ENCODE measurements at places on chromosomes 5 and 9.
A peak's percentile ranks its signal among the peaks of the same experiment; 100 is the strongest.

DNA sequence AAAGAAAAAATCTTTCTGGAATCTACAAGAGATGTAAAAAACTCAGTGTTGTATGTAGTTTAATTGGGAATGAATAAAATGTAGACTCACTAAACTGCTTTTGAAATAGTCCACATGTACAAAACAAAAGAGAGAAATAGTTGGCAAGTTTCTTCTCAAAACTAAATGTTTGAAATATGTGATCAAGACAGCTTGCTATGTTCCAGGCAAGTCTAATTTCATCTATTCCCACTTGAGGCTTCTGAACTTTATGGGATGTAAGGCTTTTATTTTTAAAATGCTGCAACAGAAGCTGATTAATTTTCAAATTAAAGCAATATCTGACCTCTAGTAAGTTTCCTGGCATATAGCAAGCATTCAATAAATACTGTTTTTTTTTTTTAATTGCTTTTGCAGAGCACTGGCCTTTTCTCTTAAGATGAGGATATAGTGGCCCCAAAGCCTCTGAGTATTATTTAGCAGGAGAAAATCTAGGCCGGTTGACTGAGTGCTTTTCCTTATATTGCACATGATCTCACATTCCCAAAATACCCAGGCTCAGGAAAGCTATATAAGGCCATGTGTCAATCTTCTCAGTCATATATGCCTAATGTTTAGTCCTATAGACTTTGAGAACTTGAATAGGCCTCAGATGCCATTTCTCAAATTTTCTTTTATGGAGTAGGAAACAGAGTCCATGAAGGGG lies 183.2 kb downstream of the NTRK2 start:
- peak; percentile 35 for DNase-seq

DNA sequence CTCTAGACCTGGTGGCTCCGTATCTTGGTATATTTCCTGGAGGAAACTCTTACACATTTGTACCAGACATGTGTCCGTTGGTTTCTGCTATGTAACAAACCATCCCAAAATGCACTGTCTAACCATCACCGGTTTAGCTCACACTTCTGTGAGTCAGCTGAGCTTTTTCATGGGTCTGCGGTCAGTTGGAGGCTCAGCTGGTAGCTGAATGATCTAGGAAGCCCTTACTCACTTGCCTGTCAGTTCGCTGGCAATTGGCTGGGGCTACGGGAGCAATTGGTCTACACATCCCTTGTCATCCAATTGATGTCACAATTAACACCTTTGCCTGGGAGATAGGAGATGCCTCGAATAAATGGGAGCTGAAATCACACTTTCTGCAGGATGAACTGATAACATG lies 11.6 kb upstream of the WHRN start:
- peak; percentile 32 for DNase-seq

DNA sequence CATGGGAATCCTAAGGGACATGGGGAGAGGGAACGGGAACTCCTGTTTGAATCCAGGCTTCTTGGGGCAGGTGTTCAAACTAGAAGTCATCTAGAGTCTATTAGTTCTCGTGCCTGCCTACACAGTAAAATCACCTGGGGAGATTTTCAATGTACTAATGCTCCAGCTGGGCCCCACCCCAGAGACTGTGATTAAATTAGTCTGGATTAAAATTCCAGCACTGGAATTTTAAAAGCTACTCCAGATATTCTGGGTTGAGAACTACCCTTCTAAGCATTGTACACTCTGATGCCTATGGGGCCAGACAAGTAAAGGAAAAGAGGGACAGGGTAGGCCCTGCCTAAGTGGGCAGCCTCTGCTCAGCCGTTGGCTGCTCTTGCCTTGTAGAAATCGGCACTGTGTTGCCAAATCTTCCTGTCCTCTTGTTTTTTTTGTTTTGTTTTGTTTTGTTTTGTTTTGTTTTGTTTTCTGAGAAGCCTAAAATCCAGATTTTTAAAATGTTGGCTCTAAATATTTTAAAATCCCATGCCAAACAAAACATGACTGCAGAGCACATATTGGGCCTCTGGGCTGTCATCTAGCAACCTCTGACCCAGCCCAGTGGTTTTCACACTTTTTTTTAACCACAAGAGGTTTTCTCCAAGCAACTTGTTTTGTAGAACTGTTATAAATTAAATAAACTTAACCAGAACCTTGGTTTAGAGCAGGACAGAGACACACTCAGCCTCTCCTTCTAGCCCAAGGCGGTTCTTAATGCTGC lies 29.0 kb downstream of the ADRB2 start:
- DNase-seq = no peak

DNA sequence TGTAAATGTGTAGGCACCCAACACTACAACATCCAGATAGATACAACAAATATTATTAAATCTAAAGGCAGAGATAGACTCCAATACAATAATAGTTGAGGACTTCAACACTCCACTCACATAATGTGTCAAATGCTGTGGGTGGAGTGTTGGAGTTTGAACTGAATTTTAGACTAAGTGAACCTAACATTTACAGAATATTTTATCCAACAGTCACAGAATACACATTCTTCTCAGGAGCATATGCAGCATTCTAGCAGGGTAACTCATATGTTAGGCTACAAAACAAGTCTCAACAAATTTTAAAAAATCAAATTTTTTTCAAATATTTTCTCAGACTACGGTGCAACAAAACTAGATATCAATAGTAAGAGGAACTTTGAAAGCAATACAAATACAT lies 648.7 kb upstream of the CDH18 start:
- DNase-seq = peak; percentile 27

DNA sequence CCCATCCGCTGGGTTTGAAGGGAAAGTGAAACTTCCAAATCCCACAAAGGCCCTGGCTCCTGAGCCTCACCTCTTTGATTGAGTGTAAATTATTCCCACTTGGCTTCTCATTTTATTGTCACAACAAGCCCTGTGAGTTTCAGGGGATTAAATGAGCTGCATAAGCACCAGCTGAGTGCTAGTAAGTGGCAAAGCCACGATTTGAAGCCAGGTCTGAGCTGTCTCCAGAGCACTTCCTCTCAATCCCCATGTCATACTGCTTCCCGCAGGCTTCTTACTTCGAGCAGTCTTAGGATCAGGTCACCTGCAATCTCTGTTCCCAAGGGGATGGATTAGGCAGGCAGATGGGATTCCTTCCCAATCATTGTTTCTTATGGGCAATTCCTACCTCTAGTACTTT lies 18.0 kb downstream of the RPS14 start:
- no peak for DNase-seq

- peak; percentile 92 for DNase-seq
Observed at GRCh38 chr9:129225815-129226214, 47.8 kb upstream of the IER5L start.

- DNase-seq = no peak
Observed at GRCh38 chr9:124014956-124015660, 3.5 kb downstream of the LHX2 start.

DNA sequence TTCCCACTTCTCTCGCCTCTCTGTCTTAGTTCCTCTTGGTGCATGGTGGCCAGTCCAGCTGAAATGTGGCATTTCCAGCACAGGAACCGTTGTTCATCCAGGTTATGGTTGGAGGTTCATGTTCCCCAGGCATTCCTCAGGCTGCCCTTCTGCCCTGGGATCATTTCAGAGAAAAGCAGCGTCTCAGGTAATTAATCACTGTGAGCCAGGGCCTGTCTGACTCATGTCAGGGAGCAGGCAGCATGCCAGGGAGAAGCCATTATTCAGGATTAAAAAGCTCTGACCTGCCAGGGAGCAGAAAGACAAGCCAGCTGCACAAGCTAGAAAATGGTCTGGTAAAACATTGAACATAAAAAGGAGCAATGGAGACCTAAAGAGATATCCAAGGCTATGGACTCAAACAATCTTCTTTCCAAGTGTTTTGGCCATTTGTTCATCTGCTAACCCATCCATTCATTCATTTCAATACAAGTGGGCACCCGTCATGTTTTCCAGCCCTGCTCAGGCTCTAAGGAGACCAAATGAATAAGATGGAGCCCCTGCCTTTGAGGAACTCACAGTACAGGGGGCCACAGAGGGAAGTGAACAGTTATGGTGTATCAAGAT lies 241.4 kb downstream of the DRD1 start:
- no peak for DNase-seq

- no peak for DNase-seq
Observed at GRCh38 chr5:18778225-18778624, 1144.0 kb downstream of the TAF11L14 start.

DNA sequence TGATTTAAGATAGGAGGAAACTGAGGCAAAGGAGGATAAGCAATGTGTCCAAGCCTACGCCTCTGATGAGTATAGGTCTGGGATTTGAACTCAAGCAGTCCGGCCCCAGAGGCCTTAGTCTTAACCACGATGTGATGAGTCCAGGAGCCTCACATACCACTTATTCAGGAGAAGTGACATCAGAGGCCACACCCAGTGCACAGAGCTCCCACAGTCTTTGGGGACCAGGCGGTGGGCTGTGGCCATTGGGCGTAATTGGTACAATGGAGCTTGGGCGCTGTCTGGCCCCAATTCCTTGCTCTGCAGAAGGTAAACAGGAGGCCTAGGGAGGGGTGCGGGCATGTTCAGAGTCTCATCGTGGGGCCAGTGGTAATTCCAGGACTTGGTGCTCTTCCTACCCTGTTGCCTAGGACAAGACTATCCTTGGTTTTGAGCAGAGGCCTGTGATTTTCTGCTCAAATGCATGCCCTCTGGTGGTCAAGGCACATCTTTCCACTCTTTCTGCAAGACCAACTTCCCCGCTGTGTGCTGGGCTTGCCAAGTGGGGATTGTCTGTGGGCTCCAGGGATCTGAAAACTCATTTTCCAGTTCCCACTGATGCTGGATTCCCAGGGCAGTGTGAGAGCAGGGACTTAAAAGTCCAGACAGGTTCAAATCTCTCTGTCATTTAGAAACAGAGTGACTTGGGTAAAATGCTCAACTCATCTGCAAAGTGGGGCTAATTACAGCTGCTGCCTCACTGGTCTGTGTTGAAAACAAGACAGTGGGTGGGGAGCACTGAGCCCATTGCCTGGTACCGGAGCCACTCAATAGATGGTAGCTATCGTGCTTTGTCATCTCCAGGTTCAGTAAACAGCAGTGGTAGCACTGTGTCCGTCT lies 15.8 kb downstream of the NDST1 start:
- DNase-seq = peak; percentile 78

GRCh38 chr5:76500633-76501393 lies 97.7 kb downstream of the IQGAP2 start:
- DNase-seq = peak; percentile 80

DNA sequence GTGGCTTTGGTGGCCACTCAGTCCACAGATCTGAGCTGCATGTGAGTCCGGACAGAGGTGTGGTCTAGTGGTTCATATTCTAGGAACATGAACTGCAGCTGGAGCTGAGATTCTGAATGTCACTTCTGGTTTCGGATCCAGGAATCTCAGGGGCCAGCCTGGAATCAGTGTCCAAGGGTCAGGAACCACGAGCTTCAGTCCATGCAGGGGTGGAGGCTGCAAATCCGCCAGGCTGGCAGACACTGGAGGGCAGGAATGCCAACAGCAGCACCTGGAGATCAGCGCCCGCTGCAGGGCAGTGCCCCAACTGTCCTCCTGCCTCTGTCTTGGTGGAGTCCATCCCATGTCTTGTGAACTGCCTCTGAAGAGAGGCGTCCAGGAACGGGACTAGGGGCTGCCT lies 73.5 kb downstream of the CACNA1B start:
- DNase-seq = no peak

DNA sequence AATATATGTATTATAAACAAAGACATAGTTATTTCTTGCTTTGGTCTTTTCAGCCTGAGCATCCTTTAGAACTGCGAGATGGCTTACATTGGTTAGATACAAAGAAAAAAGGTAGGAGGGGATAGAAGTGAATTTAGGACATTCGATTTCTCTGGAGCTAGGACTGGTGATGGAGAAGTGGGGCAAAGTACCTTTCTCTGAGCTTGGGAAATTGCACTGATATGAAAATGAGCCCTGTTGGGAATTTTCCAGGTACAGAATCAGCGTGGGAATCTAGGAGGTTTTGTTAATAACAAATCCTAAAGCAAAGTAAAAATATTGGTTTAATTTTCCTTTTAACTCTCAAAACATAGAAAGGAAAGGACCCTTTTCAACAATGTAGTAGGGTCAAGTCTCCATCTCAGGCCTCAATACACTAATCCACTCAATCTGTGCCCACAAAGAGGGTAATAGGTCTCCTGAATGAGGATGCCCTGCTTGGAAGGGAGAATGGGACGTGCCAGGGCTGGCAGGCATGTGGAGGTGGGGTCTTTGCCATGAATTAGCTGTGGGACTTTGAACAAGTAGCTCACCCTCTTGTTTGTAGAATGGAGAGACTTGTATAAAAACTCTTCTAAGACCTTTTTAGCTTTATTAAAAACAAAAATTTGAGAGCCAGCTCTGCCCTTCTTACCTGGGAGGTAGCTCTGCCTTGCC lies 17.7 kb downstream of the SNX18 start:
- no peak for DNase-seq

DNA sequence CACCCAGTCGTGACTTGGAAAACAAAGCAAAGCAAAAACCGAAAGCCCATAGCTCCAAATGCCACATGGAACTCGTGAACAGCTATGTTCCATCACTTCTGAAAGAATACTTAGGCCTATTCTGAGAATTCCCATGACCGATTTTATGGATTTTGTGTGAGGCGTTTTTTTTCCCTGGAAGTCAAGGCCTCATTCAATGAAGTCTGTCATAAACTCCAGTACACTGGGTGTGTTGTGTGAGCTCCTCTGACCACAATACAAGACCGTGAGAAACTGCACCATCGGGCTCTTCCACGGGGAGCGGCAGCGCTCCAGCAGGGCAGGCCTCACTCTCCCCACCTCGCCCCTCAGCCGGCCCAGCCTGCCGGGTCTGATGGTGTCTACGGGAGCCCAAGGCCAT lies 209.5 kb downstream of the FANCC start:
- peak; percentile 53 for DNase-seq

GRCh38 chr5:67287510-67288268 lies 91.1 kb upstream of the CD180 start:
- peak; percentile 80 for DNase-seq

GRCh38 chr9:87792831-87793288 lies 66.9 kb downstream of the CTSL start:
- DNase-seq = peak; percentile 49

GRCh38 chr9:128552744-128553440 lies 505 bp downstream of the SPTAN1 start:
- peak; percentile 25 for DNase-seq

- peak; percentile 35 for DNase-seq
Observed at GRCh38 chr5:150438873-150439546, 10.5 kb downstream of the RPS14 start.

GRCh38 chr9:91744114-91744513 lies 205.9 kb downstream of the ROR2 start:
- no peak for DNase-seq

DNA sequence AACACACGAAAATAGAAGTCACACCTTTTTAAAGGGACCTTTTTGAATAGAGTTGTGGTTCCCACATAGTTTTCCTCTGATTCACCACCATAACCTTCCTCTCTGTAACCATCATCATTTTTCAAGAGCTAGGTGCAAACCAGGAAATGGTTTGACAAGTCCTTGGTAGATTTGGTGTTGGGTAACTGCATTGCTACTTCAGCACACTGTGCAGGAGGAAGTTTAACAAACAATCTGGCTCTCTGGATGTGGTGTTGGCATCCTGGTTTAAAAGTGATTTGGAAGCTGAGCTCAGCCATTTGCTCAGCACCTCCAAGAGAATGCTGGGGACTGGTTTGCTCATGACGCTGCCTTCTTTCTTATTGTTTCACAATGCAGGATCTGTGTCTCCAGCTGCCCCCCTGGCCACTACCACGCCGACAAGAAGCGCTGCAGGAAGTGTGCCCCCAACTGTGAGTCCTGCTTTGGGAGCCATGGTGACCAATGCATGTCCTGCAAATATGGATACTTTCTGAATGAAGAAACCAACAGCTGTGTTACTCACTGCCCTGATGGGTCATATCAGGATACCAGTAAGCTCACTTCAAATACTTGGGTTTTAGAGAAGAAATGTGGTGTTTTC lies 213.1 kb downstream of the RFK start:
- DNase-seq = peak; percentile 73

Measured in fibroblast of skin of back (primary cell).